ENCODE measurements at places on chromosomes 13 and 19. TPM values are rescaled to one million over a fixed set of nuclear protein-coding genes. Genes with fewer than 3 reads are reported as not detected.

DNA sequence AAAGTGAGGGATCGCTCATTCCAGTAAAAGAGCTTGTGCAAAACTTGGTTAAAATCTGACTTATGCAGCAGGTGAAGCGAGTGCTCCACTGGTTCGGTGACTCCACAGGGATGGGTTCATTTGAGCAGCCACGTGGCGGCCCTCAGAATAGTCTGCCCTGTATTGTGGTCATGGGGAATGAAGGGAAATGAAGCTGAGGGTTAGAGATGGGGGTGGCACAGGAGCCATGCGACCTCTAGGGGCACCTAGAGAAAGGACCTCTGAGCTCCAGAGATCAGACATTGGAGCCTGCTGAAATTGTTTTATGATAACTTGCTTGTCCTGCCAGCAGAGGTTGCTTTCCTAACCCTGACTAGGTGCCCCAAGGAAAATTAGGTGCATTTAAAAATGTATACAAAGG, 26.6 kb downstream of the CBY2 start:
- DNase-seq, result no peak

- DNase-seq, result no peak
Measured at GRCh38 chr19:7848779-7849457, 18.9 kb downstream of the EVI5L start.

- no peak for DNase-seq
Measured at GRCh38 chr19:5778402-5778801, 6.1 kb downstream of the PRR22 start.

URAD gene
- not detected for polyA plus RNA-seq

DLEU7 gene
- polyA plus RNA-seq, result 1.1 TPM

DNA sequence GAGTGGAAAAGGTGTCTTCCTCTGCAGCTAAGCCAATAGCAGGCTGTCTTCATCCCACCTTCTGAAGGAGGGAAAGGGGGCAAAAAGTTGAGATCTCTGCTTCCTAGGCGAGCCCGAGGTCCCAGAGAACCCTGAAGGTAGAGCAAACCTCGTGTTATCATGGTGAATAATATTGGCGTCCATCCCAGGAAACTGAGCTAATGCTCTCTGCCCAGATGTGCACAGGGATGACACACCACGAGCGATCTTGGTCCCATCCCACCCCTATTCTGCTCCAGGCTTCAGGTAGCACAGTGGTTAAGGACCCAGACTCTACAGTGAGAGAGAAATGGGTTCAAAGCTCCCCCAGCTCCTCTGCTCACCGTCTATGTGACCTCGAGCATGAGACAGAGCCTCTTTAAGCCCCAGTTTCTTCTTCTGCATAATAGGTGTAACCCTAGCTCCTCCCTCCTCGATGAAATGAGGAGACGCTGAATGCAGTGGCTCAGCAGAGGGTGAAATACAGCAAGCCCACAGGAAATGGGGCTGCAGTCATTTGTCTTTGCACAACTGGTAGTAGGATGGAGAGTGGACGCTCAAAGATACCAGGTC, 9.9 kb upstream of the CEACAM20 start:
- DNase-seq, result no peak

Data from right renal pelvis (tissue), 4 donors.